MM.1S (cell line): ENCODE measurements at places on chromosomes 4 and X.

- DNase-seq = no peak
These were observed 151.1 kb upstream of the MAMLD1 start for GRCh38 chrX:150211988-150212387.

- peak; percentile 7 for DNase-seq
These were observed 529 bp downstream of the DHRSX start for GRCh38 chrX:2500091-2500802.

DNA sequence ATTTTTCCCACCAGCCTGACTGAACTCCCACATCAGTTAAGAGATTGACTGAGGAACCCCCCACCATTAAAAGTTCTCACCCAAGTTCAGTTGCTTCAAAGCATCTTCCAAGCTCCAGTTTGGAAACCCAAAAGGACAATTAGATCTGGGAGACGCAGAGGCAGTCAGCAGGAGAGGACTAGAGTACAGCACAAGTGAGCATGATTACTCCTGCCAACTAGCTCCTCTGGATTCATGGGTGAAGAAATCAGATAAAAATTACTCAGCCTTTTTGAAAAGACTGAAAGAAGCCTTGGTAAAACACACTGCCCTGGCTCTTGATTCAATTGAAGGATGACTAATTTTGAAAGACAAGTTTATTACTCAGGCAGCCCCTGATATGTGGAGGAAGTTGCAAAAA is 297.5 kb downstream of the ADAM29 start:
- DNase-seq = no peak

GRCh38 chr4:85488416-85488815 is 13.5 kb downstream of the ARHGAP24 start:
- DNase-seq = no peak

GRCh38 chrX:136215559-136215958 is 35.6 kb downstream of the MAP7D3 start:
- DNase-seq = no peak

- no peak for DNase-seq
These were observed 98.3 kb downstream of the SORBS2 start for GRCh38 chr4:185713731-185714130.

- DNase-seq = no peak
These were observed 61.2 kb upstream of the RAI2 start for GRCh38 chrX:17922303-17922702.

DNA sequence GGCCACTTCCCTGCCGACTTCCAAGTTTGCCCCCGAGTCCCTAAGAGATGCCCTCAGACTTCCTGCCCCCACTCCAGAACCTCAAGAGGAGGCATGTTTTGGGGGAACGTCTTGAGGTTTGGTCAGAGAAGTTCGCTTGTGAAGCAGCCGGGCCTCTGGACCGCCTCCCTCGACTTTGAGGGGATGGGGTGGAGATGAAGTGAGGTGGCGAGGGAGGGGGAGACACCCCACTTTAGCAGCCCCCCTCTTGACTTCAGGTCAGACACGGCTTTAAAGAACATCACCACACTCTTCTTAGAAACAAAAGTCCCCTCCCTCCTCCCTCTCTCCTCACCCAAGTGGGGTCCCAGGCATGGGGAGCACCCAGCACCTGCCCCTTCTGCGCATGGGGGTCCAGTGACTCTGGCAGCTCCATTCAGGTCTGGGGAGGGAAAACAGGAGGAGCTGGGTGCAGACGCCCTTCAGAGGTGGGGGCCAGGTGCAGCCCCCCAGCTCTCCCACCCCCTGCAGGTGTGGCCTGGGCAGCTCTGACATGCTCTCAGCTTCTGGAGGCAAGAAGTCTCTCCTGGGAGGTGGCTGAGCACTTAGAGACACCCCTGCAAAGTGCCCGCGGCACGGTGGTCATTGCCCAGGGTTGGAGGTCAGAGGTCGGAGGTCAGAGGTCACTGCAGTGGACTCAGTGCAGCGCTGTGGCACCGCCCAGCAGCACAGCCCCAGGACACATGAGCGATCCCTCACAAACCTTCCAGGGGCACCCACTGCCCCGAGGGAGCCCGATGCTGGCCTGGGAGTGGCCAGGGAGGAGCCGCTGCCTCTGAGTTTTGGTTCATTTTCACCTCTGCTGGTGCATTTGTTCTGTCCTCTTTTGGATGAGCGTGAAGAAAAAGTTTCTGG is 108.8 kb downstream of the CPZ start:
- no peak for DNase-seq

DNA sequence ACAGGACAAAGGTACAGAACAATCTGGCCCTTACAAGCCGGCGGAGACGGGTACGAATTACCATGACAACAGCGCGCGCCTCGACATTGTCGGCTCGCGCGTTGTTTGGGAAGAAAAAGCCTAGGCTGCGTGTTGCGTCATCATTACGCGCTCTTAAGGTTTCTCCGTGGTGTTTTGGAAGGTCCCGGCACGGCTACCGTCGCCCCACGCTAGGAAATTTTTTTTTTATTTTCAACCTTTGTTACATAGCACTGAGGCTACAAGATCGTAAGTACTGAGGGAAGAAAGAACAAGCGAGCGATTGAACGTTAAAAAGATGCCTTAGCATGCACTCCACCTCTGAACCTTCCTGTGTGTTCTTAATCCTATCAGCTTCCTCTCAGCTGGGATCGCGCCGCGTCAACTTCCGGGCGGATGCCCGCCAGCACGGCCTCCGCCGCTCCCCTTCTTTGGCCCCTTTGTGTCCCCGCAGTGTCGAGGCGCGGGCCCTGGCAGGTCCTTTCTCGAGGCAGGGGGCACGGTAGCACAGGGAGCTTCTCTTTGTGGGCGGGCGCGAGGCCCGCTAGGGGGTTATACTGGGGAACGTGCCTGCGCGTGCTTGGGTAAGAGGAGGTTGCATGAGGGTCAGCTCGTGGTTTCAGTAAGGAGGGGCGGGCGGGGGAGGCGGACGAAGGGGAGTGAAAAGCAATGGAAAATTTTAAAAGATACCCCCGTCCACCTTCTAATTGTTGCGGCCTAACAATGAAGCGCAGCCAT is at the start of gene SMARCAD1:
Gene SMARCAD1 (plus strand): TSS at position 397 of the 756 bp plus-strand sequence. CDS start 530 bp downstream, outside the sequence.
- DNase-seq = peak; percentile 95

GRCh38 chr4:15906020-15906443 is 32.5 kb downstream of the FGFBP1 start:
- no peak for DNase-seq

GRCh38 chr4:12116009-12116552 is 687.4 kb upstream of the HS3ST1 start:
- no peak for DNase-seq
